ENCODE measurements at places on chromosomes 7 and 10. TPM values are rescaled to one million over a fixed set of nuclear protein-coding genes. Genes with fewer than 3 reads are reported as not detected.

GRCh38 chr10:114283091-114283490 lies 44.0 kb downstream of the VWA2 start:
- no peak for DNase-seq

The HOXA1 gene
- polyA plus RNA-seq, result 2.9 TPM

GRCh38 chr10:132063432-132063831 lies 2.3 kb upstream of the JAKMIP3 start:
- no peak for DNase-seq

DNA sequence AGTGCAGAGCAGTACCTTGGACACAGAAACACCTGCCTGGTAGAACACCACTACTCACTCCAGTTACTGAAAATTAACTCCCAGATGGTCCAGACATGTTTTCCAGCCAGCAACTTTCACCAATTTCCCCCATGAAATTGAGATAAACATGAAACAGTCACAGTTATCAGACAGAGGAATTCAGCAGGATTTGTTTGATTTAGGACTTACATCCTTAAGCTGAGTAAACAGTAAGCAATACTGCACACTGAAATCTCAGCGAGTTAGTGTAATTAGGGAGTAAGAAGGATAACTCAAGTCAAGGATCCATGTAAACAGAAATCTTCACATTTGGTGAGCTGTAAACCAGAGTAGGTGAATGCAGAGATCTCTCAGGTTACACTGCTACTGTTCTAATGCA lies 353.5 kb downstream of the ELMO1 start:
- DNase-seq, result no peak

The IKZF5 gene
- 7.8 TPM for polyA plus RNA-seq

DNA sequence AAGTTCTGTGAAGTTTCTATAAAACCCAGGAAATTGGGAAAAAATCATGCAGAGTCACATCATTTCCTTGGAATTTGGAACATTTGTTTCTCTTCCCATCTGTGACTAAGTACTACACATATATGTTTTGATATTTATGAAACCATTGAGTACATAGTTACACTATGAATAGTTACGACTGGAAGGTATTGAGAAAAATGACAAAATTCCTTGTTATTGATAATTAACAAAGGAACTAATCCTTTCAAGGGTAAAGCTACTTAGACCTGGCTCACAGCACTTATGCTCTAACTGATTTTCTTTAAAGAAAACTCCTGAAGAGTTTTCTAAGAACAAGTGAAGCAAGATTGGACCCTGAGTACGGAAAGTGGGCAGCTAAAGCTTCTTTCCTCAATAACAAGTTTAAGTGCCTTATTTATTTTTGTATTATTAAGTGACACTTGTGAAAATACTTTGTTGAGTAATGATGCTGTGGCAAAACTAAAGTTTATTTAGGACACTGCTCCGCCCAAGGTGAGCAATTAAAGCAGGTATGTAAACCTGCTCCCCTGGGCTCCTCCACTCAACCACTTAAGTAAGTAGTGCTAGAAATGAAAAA lies 12.0 kb upstream of the GLCCI1 start:
- DNase-seq, result no peak

GRCh38 chr7:23294549-23295400 lies 4.4 kb upstream of the MALSU1 start:
- DNase-seq, result no peak

GRCh38 chr10:52250510-52250909 lies 63.6 kb upstream of the DKK1 start:
- no peak for DNase-seq

DNA sequence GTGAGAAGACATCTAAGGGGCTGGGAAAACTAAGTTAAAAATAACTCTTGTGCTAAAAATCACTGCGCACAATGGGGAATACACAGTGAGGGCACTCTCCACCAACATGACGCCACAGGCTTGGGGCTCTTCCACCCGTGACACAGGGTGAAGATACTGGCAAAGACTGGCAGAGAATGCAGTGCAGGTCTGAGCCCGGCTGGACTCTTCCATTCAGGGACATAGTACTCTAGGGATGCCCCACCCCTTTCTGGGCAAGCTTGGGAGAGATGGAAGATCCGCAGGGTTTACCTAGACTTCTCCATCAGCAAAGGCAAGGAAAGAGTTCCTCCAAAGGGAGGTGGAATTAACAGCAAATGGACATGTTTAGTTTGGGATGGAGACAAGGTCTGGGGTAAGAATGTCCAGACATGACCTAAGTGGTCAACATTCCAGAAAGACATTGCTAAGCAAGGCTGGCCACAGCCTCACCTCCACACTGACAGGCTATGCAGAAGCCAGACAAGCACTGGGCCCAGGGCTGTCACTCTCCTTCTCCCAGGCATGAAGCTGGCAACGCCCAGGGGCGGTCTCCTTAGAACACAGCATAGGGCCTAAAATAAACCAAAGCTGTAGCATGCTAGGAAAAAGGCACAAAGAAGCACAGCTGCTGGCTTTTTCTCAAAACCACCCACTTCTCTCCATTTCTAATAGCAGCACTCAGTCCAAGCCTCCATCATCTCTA lies 28.1 kb downstream of the XPNPEP1 start:
- DNase-seq, result no peak

The LIPA gene
- polyA plus RNA-seq, result 51.6 TPM

GRCh38 chr10:89478739-89479654 lies 56.4 kb downstream of the SLC16A12 start:
- no peak for DNase-seq

The MSS51 gene
- 1.4 TPM for polyA plus RNA-seq

The KCNMA1 gene
- 58.8 TPM for polyA plus RNA-seq

DNA sequence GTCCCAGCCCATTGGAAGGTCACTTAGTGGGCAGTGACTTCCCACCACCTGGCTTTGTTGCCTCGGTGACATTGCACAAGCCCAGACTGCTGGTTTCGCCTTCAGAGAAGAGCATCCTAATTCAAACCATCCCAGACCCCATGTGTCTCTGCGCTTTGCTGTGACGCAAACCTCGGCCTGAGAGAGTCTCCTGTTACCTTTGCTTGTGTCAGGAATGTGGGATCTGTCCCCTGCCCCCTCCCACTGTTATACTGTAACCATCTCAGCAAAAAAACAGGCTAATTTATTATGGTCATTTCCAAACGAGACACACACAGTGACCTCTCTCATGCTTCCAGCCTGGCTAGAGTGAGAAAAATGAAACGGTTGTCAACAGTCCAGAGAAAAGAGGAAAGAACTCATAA lies 25.0 kb upstream of the AQP1 start:
- no peak for DNase-seq

- DNase-seq, result no peak
Observed at GRCh38 chr10:316390-316789, 181.1 kb downstream of the ZMYND11 start.

The NEURL1 gene
- 0.67 TPM for polyA plus RNA-seq

The FOXP2 gene
- polyA plus RNA-seq, result 2.8 TPM

The SEMA4G gene
- 10.5 TPM for polyA plus RNA-seq

DNA sequence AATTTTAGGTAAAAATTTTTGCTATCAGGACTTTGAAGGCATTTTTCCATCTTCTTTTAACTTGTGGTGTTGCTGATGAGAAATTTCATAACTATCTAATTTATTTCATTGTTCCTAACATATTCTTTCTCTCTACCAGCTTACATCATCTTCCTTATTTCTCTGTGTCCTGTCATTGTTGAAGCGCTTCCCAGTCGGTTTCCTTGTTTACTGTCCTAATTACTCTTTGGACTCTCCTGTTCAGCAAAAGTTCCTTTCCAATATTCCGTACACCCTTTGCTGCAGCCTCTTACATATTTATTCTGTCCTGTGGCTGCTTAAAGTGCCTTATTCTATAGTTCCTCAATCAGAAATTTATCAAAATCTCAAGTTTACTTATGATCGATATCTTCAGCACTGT lies 609.0 kb upstream of the FZD8 start:
- DNase-seq, result no peak

The C10orf62 gene
- polyA plus RNA-seq, result not detected

DNA sequence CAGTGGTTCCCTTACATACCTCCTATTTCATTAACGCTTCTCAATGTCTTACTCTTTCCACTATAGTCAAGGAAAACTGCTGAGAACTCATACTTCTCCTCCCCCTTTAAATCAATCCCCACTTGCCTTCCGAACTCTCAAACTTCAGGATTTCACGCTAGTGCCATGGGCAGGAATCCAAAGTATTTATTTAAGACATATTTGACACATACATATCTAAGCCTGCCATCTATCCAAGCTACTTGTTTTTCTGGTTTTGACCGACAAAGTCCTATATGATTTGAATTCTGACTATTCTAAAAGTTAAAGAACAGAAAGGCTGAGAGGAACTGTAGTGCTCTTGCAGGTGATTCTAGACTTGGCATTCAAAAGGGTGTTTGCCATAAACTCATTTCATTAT lies 51.8 kb downstream of the CCDC6 start:
- DNase-seq, result no peak

DNA sequence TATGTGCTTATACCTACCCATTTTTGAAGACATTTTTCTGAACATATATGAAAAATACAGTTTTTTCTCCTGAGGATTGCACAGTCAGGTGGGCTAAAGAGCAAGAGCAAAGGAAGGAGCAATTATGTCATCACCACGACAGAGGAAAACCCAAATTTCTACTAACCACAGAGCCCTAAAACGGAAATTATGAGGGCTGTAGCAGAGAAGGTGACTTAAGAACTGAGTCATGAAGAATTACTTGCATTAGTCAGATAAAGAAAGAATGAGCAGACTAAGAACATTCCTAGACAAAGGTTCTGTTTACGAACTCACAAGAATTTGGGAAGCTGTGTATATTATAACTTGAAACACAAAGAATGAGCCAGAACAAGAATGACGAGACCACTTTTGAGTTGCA lies 974.4 kb downstream of the NXPH1 start:
- no peak for DNase-seq

DNA sequence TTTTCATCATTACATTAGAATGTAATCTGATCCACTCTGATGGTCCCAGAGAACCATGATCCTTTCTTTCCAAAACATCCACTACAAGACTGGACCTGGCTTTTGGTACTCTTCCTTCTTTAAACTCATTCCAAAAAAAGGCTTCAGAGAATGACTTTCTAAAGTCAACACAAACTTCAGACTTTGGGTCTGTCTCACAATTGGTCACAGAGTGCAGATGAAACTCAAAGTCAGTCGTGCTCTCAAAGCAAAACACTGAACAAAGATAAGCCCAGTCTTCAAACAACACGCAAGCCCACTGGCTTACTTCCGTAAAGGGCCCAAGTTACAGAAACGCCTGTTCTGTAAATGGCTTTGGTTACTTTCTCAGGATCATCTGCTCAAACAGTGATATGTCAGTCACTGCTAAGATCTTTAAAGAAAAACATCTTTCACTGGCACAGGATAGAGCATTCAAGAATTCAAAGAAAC lies 250.9 kb upstream of the MKLN1 start:
- DNase-seq, result no peak

DNA sequence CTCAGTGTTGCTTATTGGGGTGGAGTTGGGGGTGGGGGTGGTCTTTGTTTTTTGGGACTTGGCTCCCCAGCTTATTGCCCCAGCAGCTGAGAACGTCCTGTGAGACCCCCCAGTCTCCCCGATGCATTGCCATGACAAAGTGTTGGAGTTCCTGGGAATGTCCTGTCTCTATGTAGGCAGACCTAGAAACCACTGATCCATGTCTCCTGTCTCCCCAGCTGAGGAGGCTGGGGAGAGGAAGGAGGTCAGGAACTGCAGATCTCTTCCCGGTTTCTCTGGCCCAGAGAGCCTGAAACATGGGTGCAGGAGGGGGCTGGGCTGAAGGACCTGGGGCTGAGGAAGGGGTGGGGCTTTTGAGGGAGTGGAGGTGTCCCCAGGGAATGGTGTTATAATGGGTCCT lies 80.2 kb upstream of the GTF2IRD1 start:
- no peak for DNase-seq

The C10orf143 gene
- 1.9 TPM for polyA plus RNA-seq

The OPN4 gene
- polyA plus RNA-seq, result not detected

- no peak for DNase-seq
Observed at GRCh38 chr7:34184466-34184865, 279.1 kb downstream of the BMPER start.

DNA sequence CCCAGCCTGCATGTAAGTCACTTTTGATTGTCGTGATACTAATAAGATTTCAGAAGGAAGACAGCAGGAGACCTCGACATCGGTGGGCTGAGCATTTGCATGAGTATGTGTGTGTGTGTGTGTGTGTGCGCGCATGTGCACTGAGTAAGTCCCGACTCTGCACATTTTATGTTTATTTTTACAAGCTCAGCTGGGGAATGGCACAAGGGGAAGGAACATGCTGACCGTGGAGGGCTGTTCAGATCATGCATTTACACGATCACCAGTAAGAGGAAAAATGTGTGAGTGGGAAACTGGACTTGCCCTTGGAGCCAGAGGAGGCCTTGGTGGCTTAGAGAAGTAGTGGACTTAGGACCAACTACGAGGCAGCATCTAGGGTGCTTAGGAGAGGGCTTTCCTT lies 41.3 kb downstream of the IL2RA start:
- DNase-seq, result no peak

The MINDY4 gene
- 2.4 TPM for polyA plus RNA-seq

The CNNM1 gene
- 0.14 TPM for polyA plus RNA-seq

- DNase-seq, result no peak
Observed at GRCh38 chr10:35492386-35493195, 112.5 kb upstream of the GJD4 start.

DNA sequence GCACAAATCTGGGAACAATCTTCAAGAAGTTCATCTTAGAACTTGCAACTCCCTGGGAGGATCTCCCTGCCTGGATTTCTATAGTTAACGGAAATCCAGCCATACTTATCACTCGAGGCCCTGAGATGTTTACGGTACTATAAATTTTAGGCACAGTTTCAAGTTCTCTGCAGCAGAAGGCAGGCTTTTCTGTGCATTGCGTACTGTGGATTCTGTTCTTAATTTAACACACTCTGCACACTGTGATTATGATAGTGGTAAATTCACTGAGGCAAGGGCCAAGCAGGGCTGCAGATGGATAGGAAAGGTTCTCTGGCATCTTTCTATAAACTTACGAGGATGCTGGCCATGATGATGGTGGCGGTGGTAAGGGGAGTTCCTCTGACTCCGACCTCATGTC lies 10.6 kb downstream of the INHBA start:
- DNase-seq, result no peak

- DNase-seq, result no peak
Observed at GRCh38 chr7:20896996-20897395, 110.3 kb upstream of the SP8 start.

DNA sequence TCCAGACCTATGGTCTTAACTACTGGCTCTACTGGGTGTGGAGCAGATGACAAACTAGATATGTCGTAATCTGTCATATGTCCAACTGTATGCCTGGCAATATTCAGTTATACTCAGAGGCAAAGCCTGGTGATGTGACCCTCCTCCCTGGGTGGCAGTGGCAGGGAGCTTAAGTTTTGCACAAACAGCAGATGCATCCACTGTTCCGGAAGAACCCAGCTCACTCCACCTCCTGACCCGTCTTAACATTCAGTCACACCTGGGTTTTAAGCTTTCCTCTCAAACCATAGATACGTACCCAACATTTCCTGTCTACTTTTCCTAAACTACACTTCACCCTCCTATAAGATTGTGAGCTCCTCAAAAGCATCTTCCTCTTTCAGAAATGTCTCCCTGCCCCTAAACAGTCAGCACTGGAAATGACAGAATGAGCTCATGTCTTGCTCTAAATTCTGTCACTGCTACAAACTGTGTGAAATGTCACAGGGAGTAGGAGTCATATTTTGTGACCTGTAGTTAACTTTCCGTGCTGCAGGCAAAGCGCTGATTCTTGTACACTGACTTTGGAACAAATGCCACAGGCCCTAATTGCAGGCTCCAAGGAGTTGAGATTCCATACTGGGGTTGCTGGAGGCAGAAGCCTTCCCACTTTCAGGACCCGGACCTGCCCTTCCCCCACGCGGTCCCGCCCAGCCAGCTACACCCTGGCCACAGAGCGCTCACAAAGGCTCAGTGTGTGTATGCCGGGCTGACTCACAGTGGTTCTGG lies 23.9 kb downstream of the SCD start:
- DNase-seq, result peak; percentile 37

The EVX1 gene
- polyA plus RNA-seq, result not detected

The BAZ1B gene
- polyA plus RNA-seq, result 29.0 TPM

The HABP2 gene
- not detected for polyA plus RNA-seq
